Left colon (tissue), 2 donors: ENCODE measurements at places on chromosomes 11 and 22. TPM values are rescaled to one million over a fixed set of nuclear protein-coding genes. Genes with fewer than 3 reads are reported as not detected.

DNA sequence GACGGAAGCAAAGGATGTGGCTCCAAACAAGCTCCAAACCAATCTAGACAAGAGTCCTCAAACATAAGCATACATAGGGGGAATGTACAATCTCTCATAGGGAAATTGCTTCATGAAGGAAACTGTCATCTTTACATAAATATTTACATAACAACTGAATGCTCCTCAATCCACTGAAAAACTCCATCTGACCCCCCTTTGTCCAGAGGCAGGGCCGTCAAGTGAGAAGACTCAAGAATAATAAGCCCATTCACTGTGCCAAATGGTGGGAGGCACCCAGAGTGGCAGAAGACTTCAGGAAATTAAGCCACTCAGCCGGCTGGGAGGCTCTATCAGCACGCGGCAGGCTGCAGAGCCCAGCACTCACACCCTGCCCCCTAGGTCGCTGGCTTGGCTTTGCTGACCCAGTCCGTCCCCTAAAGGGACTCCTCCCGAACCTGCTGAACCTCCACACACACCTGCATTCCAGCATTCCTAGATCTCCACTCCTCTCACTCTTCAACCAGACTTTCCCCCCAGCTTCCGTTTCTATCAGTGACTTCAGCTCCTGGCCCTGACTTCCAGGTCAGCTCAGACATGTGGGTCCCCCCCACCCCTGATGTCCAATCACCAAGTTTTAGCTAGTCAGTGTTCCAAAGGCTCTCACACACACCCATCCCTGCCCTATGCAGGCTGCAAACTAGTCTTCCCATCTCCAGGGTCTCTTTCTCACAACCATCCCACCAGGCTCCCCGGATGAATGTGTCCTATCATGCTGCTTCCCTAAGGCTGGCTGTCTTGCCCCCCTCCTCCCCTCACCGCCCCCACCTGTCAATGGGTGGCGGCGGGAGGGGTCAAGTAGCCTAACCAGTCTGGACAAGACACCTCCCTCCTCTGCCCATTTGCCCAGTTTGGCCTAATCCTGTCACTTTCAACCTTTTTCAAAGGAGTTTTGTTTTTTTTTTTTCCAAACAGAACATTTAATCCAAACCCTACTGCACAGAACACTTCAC lies 11.3 kb downstream of the VPS37C start:
- no peak for DNase-seq

The POU2AF2 gene
- 1.4 TPM for total RNA-seq

- no peak for DNase-seq
These were observed 49.9 kb upstream of the CD5 start for GRCh38 chr11:61052182-61052972.

The ST14 gene
- 535 TPM for total RNA-seq

DNA sequence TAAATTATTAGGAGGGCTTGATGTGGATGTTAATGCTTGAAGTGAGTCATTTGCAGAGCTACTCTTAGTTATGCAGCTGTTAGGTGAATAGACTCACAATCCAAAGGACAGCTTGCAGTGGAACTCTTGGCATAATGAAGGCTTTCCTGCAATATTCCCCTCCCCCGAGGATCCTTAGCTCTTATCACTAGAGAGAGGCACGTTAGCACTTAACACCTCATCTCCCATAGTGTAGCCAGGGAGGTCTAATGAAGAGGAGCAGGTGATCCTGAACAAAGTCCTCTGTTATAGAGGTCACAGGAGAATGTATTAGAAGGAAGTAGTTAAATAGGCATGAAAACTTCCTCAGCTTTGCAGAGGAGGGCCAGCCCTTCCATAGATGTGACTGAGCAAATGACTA lies 919.2 kb upstream of the FAT3 start:
- no peak for DNase-seq

GRCh38 chr11:73200256-73200655 lies 17.8 kb upstream of the P2RY2 start:
- DNase-seq: no peak

- DNase-seq: no peak
These were observed 84.2 kb downstream of the CTTN start for GRCh38 chr11:70482529-70482917.

The OR6A2 gene
- 0.08 TPM for total RNA-seq

- DNase-seq: no peak
These were observed 28.1 kb upstream of the ACAT1 start for GRCh38 chr11:108093128-108093904.

DNA sequence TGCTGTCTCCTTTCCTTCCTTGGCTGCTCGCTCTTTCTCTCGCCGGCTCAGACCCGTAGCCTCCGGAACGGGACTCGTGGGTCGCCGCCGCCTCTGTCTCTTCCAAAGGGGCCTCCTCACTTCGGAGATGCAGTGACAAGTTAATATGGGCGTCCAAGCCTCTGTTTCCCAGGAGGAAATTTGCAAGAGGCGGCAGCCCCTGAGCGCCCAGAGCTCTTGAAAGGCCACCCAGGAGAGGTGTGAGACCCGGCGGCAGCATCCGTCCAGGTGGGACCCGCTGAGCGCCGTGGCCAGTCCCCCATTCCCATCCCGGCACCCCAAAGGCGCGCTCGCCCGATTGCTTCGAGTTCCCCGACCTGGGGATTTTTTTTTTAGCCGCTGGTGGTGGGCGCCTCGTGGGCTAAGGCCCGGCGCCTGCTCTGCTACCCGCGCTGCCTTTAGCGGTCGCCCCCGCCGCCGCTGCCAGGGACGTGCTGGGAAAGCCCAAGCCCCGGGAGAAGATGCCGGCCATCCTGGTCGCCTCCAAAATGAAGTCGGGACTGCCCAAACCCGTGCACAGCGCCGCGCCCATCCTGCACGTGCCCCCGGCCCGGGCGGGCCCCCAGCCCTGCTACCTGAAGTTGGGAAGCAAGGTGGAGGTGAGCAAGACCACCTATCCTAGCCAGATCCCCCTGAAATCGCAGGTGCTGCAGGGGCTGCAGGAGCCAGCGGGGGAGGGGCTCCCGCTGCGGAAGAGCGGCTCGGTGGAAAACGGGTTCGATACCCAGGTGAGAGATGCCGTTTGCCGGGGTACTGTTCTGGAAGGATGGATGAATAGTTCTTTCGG lies 772 bp downstream of the NAV2 start:
- DNase-seq: peak; percentile 28

The SHANK3 gene
- total RNA-seq: 4.4 TPM

GRCh38 chr22:25564979-25565677 lies 653 bp downstream of the GRK3 start:
- peak; percentile 49 for DNase-seq

DNA sequence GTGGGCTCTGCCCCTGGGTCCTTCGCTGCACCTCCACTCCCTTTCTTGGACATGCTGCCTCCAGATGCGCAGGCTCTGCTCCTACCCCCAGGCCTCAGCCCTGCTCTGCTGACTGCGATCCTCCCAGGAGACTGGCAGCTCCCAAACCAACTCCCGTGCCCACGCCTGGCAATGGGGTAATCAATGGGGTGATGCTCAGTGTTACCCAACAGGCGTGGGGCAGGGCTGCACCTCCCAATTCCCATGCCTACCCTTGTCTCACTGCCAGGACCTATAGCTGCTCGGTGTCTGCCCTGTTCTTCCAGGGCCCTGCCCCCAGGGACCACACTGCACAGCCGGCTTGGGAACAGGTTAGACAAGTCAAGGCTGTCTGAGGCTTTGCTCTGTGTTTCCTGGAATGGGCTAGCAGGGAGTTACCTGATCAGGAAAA lies at the start of gene ALDH3B2:
TSS of gene ALDH3B2 (minus strand) at position 182 of the 430 bp plus-strand sequence. CDS start 7,688 bp downstream, outside the sequence.
- DNase-seq: peak; percentile 73

- no peak for DNase-seq
These were observed 69.7 kb upstream of the SEPTIN5 start for GRCh38 chr22:19644314-19645223.

GRCh38 chr11:118152020-118152551 lies 537 bp downstream of the SCN4B start:
- no peak for DNase-seq

DNA sequence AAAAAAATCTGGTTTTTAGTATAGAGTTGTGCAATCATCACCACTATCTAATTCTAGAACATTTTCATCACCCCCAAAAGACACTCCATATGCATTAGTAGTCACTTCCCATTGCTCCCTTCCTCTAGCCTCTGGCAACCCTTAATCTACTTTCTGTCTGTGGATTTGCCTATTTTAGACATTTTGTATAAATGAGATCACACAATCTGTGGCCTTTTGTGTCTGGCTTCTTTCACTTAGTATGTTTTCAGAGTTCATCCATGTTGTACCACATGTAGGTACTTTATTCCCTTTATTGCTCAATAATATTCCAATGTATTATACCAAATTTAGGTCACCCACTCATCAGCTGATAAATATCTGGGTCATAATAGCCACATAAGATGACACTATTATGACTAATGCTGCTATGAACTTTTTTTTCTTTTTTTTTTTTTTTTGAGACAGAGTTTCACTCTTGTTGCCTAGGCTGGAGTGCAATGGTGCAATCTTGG lies 67.5 kb upstream of the SCUBE2 start:
- DNase-seq: no peak

The ARHGEF17 gene
- total RNA-seq: 14.4 TPM

- DNase-seq: no peak
These were observed 195.8 kb downstream of the MAML2 start for GRCh38 chr11:96147186-96147585.

GRCh38 chr11:15627560-15627959 lies 512.8 kb downstream of the INSC start:
- no peak for DNase-seq

The SOX6 gene
- 7.8 TPM for total RNA-seq

- DNase-seq: no peak
These were observed 21.7 kb downstream of the CCDC81 start for GRCh38 chr11:86396396-86396795.

The CALCA gene
- total RNA-seq: not detected

The OR8G1 gene
- total RNA-seq: not detected

The TNNI2 gene
- not detected for total RNA-seq

- peak; percentile 9 for DNase-seq
These were observed 2.3 kb upstream of the FXYD2 start for GRCh38 chr11:117826832-117827231.

The TREH gene
- total RNA-seq: 3.3 TPM

The DLG2 gene
- total RNA-seq: 3.2 TPM

The HBE1 gene
- total RNA-seq: not detected

GRCh38 chr11:129922674-129923073 lies 27.3 kb upstream of the NFRKB start:
- no peak for DNase-seq

The IFITM1 gene
- total RNA-seq: 127 TPM

DNA sequence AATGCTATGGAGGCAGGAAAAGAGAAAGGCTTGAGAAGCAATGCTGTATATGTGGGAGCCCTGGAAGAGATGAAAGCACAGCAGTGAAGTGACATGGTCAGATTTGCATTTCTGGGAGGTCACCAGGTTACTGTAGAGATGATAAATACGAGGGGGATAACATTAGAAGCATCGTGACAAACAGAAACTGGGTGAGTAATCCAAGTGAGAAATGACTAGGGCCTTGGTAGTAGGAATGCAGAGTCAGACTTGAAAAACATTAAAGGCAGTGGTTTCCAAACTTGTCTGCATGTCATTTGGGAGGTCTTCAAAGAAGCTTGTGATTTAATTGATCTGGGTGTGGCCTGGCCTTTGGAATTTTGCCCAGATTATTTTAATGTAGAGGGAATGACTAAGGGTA lies 43.9 kb downstream of the CCDC34 start:
- DNase-seq: no peak

- no peak for DNase-seq
These were observed 33.5 kb downstream of the ETS1 start for GRCh38 chr11:128553662-128554362.
